ENCODE measurements at places on chromosomes 11 and 22.

DNA sequence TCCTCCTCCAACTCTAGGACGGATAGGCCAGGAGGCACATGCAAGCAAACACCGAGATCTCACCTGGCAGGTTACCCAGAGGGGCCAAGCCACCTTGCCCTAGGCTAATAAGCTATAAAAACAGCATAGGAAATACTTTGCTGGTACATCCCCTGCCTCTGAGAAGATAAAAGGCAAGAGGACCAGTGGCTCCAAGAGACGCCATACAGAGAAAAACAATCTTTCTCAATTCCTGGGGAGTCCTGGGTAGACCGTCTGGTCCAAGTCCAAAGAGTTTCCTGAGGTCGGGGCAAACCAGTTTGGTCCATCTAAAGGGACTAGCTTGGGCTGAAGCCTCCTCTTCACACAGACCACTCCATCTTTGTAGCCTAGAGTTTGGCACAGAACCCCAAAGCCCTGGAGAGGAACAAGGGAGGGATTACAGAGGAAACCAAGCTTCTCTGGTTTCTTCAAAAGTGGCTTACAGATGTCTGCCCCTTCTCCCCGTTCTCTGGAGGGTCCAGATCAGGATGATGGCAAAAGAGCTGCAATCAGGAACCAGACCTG lies 40.4 kb downstream of the NUMA1 start:
- DNase-seq = no peak

GRCh38 chr22:31492151-31492550 lies 2.5 kb upstream of the EIF4ENIF1 start:
- no peak for DNase-seq

DNA sequence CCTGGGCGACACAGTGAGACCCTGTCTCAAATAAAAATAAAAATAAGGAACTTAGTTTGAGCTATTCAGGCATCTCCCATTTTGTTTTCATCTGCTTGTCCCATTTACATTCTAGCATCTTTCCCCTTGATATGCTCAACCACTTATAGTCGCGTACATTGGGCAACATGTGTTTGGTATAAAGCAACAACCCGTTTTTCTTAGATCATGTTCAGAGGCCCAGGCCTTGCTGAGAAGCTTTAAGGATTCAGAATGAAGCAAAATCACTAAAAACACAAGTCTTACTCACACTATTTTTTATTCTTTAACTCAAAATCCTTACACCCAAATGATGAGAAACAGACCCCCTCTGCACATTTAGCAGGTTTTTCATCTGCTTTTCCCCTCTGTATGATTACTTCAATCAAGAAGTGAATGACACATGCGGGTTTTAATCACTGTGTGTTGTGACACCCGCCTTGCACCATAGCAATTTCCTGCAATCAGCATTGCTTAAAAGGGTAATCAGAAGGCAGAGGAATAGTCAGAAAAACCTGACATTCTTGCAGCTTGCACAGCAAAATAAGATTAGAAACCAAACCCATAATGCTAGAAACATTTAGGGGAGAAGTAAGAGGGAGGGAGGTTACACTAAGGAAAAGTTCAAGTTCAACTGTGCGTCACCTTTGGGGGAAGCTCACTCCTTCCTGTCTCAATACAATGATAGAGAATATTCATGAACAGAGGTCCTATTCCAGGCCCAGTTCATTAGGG lies 25.9 kb downstream of the ALG9 start:
- DNase-seq = no peak

- peak; percentile 45 for DNase-seq
Observed at GRCh38 chr11:105357764-105358163, 218.2 kb upstream of the CARD18 start.

GRCh38 chr11:20311444-20311843 lies 52.1 kb upstream of the HTATIP2 start:
- no peak for DNase-seq

DNA sequence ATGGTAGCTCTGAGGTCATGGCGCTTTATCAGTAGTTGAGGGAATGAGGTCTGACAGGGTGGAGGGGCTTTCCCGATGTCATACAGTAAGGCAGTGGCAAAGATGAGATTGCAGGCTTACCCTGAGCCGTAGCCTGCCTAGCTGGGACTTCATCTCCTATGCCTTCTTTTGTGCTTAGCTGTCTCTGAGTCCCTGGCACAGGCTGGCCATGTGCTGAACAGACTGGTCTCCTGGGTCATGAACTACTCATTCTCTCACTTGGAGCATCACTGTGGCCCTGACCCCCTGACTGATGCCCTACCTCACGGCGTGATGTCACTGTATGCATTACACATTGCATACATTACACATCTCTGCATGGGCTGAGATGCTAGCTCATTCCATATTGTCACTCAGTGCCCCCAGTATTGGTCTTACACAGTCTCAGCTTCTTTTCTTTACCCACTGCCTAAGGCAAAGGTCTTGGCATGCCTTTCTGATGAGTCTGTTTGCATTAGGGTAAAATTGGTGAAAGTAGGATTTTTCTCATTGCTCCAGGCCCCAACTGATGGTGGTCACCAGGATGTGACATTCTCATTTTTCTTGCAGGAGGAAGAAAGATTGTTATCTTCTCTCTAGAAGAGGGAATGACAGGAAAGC lies 389.4 kb upstream of the CADM1 start:
- no peak for DNase-seq

- no peak for DNase-seq
Observed at GRCh38 chr11:101264306-101264705, 134.7 kb upstream of the PGR start.

DNA sequence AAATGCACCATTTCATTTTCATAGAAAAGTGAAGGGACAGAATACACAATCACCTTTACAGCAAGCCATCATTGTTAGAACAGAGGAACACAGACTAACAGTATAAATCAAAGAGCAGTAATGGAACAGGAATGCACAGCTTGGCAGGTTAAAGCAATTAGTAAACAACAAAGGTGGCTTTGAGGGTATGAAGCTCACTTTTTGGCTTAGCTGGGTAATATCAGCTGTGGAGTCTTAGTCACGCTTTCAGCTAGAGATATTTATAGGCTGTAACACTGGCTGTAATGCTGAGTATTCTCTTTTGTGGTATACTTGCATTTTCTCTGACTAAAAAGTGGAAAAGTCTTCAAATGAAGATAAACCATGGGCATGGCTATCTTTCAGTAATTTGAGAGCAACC lies 1780.5 kb downstream of the LRRC4C start:
- DNase-seq = peak; percentile 9

DNA sequence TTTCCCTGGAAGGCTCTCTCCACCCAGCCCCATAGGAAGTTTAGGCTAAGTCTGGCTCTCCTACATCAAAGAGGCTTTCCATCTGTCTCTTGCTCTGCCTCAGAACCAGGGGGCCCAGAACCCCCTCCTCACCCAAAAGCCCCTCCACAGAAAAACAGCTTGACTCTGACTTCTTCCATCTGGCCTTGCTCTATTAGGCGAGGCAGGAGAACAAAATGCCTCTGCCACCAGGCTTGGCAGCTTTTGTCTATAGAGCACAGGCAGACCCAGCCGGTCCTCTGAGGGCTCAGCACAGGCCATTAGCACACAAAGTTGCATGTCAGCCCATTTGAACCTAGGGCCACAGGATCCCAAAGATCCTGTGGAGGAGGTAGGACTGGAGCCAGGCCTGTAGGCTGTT lies 75.7 kb upstream of the SUSD2 start:
- no peak for DNase-seq

DNA sequence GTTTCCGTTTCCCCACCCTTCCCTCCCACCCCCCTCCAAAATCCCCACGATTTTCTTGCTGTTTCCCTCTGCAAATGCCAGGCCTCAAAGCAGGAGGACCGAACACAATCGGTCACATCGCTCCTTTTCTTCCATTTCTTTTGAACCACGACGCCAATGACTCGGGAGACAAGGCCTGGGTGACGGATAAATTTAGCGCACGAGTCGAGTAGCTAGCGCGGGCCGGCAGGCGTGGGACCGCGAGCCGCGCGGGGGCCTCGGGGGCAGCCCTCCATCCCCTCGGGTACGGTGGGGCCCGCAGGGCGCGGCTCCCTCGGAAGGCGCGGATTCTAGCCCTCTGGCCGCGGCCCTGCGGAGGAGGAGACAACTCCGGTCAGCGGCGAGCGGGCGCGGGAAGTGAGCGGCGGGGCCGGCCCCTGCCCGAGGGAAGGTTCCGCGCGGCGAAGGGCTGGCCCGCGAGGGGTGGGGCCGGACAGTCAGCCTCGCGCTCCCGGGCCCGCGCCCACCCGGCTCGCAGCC lies 414 bp downstream of the JOSD1 start:
- DNase-seq = no peak

- no peak for DNase-seq
Observed at GRCh38 chr11:10943968-10944367, 86.1 kb upstream of the ZBED5 start.

GRCh38 chr11:57751176-57751575 lies 443 bp downstream of the BTBD18 start:
- DNase-seq = no peak

- peak; percentile 76 for DNase-seq
Observed at GRCh38 chr11:6319704-6320410, 444 bp downstream of the CAVIN3 start.

DNA sequence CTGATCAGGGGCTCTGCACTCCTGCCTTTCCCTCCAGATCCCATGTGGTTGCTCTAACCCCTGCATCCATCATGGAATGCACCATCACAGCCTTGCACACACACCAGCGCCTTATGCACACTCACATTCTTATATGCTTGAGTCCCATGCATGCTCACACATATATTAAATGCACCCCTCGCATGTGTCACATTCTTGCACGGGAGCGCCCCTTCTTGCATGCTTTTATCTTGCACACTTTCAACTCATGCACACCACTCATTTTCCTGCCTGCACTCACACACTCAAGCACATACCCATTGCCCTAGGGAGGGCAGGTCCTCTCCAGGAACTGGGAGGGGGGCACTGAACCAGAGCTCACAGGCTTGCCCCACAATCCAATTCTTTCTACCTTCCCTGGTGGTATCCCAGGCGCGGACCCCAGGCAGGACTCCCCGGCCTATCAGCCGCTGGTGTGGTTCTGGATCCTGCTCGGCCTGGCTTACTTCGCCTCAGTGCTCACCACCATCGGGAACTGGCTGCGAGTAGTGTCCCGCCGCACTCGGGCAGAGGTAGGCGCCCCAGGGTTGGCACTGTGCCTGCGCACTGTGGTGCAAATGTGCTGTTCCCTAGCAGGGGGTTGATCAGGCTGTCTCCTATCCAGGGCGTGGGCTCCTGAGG lies 2.3 kb upstream of the CATSPERZ start:
- no peak for DNase-seq

- DNase-seq = no peak
Observed at GRCh38 chr11:76524919-76525318, 80.1 kb downstream of the EMSY start.

- DNase-seq = no peak
Observed at GRCh38 chr22:44051358-44051757, 27.3 kb downstream of the PARVB start.

DNA sequence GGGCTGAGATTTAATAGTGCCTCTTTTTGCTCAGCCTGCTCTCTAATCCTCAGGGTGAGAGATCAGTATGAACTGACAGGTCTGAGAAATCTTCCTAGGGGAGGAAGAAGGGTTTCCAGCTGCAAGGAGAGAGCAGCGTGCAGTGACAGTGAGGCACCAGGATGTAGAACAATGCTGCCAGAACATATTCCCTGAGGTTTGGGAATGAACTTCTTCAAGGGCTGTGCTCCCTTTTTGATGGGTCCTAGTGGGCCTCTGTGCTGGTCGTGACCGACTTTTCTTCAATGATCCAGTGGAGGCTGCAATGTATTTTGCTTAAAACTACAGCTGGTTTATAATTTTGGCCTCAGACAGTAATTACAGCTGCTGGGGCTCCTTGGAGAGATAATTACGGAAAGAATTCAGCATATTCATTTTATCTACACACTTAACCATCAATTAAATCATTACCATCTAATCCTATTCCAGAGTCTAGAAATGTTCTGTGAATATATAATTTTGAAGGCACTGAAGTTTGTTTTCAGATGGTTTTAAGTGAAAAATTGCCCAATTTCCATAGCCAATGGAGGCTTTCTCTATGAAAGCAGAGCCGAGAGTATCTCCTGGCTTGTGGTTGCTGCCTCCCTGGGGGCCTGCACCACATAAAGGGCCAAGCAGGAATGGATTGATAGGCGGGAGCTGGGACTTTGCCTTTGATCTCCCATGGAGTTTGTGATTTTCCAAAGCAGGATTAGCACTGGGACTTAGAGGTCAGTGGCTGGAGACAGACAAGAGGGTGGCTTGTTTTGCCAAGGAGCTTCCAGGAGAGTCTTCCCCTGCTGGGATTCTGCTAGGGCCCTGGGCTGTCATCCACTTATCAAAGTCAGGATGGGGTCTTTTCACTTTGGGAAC lies 41.0 kb upstream of the OLFML1 start:
- DNase-seq = no peak

DNA sequence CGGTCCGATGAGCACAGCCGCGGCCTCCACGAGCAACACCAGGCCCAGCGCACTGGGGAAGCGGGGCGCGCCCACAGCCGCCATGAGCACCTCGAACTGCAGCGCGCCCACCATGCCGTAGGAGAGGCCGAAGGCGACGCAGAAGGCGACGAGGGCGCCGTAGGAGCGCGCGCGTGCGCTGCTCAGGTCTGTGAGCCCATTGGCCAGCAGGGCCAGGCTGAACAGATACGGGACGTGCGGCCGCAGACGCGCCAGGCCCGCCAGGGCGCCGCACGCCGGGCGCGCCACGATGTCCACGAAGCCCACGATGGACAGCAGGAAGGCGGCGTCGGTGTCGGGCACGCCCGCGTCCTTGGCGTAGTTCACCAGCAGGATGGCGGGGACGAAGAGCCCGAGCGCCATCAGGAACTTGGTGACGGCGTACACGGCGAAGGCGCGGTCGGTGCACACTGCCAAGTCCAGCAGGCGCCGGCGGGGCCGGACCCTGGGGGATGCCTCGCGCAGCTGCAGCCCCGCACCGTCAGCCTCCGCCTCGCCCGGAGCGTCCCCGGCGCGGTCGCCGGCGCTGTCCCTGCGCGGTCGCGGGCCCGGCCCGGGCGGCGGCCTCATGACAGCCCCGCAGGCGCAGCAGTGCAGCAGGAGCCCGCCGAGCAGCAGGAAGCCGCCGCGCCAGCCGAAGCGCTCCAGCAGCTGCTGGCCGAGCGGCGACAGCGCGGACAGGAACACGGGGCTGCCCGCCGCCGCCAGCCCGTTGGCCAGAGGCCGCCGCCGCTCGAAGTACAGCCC lies 2.9 kb downstream of the SLC16A8 start:
- no peak for DNase-seq

DNA sequence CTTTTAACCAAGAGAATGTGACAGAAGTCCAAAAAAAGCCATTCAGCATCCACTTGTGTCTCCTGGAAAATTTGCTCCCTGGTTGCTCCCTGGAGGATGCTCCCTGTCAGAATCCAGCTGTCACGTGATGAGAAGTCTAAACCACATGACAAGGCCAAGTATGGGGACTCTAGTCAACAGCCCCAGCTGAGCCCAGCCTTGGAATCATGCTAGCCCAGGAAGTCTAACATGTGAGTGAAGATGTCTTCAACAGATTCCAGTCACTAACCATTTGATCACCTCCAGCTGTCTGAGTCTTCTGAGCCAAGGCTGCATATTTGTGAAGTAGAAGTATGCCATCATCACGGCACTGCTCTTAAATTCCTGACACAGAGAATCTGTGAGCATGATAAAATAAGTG lies 4.2 kb downstream of the OR56B4 start:
- no peak for DNase-seq
